ENCODE measurements at places on chromosomes 11 and 22.

GRCh38 chr22:35761037-35761436 is 43.4 kb downstream of the APOL5 start:
- DNase-seq, result peak; percentile 32

DNA sequence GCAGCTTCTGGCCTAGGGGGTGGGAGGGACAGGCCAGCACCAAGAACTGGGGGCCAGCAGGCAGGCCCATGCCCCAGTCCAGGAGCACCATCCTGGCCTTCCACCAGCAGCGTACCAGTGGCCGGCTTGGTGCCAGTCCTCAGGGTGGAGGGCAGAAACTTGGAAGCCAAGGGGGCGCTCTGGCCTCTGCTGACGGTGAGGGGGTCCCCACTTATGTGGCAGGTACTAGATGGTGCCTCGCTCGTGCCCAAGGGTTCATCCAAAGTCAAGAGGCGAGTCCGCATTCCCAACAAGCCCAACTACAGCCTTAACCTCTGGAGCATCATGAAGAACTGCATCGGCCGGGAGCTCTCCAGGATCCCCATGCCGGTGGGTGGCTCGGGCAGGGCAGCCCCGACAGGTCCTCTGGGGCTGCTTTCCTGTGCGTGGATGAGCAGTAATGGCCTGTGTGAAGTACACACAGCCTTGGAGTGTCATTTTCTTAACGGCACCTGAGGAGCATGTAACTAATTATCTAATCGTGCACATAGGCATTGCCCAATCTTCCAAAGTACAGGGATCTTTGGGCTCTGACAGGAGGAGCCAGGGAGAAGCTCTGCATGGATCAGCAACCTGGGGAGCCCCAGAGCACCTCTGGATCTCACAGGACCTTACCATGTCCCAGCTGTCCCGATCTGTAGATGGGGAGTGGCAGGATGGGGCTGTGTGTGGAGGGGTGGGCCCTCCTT is 79.1 kb downstream of the MORC2 start:
- DNase-seq, result no peak

DNA sequence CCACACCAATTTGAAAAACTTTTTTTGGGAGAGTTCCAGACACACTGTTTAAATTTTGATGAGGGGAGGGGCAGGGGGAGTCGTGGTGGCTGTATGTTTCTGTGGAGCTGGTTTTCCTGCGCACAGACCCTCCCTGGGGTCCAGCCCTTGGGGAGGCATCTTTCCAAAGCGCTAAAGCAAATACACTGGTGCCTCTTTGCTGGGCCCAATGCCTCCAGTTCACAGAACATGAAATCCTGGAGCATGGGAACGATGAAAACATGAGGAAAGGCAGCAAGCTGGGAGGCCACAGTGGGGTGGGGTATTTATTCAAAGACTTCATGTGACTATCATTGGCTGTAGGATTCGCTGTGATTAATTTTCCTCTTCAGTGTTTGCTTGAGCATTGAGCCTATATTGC is 135.3 kb downstream of the CCDC34 start:
- DNase-seq, result no peak

DNA sequence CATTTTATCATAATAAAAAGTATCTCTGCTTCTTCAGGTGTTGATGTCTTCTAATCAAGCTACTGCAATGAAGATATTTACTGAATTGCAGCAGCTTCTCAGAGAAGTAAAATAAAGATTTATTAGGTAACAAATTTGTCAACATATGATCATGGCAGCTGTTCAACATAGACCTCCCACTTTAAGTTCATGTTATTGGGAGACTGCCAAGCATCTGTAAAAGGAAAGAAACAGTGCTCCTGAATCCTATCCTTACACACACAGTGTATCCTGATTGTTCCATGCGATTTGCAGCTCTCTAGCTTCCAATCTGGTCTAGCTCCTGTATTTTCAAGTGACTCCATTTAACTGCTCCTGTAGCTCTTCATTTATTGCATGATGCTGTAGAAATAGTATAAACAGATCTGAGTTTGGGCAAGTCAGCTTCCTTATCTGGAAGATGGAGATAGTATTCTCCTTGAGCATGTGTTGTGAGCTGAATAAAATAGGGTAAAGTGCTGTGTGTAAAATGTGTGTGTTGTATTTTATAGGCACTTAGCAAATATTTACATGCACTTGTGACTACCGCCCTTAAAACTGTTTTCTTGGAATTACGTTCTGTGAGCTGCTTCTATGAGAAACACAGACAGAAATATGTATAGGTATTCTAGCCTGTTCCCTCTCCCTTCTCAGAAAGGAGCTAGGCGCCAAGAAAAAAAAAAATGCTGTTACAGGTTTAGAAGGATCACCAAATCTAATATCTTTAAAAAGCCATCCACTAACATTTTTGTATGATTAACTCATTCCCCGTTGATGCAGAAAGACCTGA is 290.6 kb downstream of the JRKL start:
- DNase-seq, result no peak

- DNase-seq, result no peak
Observed at GRCh38 chr11:25970726-25971508, 361.0 kb upstream of the ANO3 start.

GRCh38 chr11:34353881-34354280 is 3.9 kb downstream of the ABTB2 start:
- DNase-seq, result no peak

Measured in dermis microvascular lymphatic vessel endothelial cell (primary cell).